NCI-H748 treated with DMSO at 0.1 percent for 48 hours (cell line): ENCODE measurements at places on chromosomes 12 and 14.
A peak's percentile ranks its signal among the peaks of the same experiment; 100 is the strongest.

GRCh38 chr12:54988402-54989054, 4.0 kb upstream of the TESPA1 start:
- DNase-seq = no peak

DNA sequence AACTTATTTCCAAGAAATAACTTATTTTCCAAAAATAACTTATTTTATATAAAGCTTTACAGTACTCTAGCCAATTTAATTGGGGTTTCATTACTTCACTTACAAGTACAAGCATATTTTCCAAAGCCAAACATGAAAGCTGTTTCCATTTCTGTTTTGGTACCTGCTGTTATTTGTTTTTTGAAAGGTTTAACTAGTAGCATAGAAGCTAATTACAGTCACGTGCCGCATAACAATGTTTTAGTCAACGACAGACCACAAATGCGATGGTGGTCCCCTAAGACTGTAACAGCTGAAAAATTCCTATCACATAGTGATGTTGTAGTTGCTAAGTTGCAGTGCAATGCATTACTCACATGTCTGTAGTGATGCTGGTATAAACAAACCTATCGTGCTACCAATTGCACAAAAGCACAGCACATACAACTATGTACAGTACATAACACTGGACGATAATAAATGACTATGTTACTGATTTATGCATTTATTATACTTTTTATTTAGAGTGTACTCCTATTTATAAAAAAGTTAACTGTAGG, 21.7 kb downstream of the PTPN21 start:
- no peak for DNase-seq

DNA sequence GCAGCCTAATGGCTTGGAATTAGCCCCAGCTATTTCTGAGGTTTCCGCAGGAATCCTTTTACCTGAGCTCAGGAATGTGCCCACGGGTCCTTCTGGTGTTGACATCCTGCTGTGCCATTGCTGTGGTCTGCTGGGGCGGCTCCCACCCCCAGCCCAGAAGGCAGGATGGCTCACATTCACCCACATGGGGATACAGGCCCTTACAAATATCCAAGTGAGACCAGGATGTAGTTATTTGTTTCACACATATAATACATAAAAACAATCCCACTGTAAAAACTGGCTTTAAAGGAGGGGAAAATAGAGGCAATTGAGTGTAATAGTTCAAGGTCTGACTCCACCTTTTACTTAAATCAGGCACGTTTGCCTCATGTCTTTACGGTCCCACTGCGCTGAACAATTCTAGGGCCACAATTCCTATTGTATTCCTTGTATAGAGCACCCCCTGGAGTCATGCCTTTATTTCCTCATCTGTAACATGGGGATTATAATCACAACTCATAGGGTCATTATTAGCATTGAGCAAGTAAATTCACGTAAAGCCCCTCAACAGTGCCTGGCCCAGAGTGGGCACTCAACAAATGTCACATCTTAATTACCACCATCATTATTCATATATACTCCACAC, 57.2 kb upstream of the FICD start:
- DNase-seq = no peak

GRCh38 chr12:122533856-122534255, 6.8 kb downstream of the KNTC1 start:
- DNase-seq = no peak

- no peak for DNase-seq
Observed at GRCh38 chr12:114319422-114319821, 86.5 kb downstream of the TBX5 start.

- DNase-seq = no peak
Observed at GRCh38 chr14:69612783-69613130, 1.4 kb downstream of the SUSD6 start.

GRCh38 chr12:67415473-67415872, 146.3 kb downstream of the CAND1 start:
- peak; percentile 20 for DNase-seq

DNA sequence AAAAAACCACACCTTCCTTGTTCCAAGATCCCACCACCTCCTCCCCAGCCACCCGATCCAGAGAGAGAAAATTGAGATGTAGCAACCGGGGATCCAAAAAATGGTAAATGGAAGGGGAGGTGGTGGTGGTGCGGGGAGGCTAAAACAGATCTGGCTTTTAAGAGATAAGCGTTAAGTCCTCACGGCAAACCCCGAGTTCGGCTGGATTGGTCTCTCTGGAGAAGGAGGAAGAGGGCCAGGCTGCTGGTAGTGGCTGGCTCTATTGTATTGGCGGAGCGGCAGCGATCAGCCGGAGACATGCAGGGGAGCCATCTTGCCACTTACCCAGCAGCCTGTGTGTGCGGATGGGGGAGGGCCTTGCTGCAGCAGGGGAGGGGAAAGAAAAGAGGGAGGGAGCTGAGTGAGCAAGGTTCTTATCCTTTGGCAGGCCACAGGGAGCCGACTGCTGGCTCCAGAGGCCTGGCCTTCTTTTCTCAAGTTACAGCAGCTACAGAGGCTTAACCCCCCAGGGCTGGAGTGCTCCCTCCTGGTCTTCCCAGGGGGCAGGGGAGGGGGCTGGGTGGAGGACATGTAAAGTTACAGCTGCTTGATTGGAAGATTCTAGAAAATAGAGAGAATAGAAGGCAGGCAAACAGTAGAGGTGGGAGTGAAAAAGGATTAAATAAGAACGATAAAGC, 14.1 kb upstream of the CDH24 start:
- DNase-seq = no peak

DNA sequence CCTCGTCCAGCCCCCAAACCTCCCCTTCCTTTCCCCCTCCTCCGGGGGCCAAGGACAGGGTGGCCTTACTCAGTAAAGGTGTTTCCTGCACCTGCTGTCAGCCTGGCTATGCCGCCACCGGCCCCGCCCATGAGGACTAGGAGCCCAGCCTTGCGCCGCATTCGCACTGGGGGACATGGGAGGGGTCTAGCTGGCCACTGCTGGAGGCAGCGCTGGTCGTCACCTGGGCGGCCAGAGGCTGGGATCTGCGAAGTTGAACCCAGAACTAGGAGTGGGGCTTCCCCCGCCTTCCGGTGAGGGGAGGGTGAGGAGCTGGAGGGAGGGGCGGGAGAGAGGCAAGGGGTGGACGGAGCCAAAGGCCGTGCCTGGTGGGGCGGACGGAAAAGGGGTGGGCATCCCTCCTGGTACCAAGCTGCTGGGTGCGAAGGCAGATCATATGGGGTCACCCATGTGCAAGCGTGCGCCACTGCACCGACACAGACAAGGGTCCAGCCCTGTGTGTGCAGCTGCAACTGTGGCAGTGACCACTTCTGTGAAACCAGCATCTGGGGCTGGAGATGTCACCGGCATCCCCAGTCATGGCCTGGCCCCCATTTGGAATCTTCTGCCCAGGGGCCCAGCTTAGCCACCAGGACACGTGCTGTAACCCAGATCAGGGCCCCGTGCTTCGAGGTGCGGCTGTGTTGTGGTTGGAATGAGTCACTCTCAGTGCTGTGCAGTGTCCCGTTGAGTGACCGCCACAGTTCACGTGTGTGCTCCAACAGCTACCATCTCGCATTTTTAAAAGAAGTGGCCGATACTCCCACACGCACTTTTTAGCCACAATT, 8.5 kb downstream of the AMN start:
- no peak for DNase-seq

DNA sequence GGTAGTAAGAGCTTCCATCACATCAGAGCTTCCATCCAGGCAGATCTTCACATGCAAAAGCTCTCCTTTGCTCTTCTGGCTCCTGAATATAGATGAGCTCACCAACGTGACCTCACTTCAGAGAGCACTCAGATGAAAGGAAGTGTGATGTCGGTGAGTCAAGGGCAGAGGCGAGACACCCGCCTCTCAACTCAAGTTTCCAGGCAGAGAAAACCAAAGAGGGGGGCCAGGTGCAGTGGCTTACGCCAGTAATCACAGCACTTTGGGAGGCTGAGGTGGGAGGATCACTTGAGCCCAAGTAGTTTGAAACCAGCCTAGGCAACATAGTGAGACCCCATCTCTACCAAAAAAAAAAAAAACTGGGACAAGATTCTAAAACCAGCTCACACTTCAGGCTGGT, 126.9 kb downstream of the DUSP6 start:
- DNase-seq = no peak

DNA sequence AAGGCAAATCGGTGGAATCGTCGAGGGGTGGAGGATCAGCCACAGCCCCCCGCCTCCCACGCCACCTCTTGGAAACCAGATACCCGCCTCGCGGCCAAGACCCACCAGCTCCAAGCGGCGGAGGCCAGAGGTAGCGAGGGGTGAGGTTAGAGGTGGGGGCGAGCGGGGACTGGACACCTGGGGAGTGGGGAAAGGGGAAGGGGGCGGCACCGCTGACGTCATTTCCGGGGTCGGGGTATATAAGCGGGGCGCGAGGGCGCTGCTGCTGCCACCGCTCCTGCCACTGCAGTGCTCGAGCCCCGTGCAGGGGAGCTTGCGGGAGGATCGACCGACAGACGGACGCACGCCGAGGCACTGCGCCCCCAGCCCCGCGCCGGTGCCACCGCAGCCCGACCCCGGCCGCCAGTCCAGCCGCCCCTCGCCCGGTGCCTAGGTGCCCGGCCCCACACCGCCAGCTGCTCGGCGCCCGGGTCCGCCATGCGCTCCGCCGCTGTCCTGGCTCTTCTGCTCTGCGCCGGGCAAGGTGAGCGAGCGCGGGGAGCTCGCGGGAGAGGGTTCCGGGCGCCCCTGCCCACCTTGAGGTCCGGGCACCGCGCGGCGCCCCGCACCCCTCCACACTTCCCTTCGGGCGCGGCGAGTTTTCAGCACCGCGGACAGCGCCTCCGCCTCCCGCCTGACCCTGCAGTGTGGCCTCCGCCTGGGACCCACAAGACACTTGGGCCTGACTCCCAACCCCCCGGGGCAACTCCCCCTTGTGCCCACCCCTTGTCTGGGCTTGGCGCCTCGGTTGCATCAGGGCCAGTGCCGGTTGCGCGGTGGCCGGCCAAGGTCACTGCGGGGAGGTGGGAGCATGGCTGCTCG, at the start of gene CHGA:
Gene CHGA (plus strand): TSS at position 268 of the 861 bp plus-strand sequence. CDS start 210 bp downstream, at position 478.
- DNase-seq = peak; percentile 88

DNA sequence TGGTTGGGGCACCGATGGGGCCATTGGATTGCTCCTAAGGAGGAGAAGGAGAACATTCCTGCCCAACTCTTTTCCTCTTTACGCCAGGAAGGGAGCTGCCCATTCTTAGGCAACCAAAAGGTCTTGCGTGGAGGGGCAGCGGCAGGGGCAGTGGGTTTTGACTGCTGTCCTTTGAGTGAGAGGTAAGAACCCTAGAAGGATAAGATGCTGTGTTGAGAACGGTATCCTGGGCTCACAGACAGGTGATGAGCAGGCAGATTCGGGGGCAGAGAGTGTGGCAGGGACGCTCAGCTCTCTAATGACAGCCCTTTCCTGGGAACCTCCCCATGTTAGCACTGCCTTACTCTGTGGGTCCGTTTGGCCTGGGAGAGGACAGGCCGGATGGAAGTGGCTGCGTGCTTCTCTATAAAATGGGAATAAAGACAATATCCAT, 13.2 kb downstream of the LRTM2 start:
- DNase-seq = no peak

GRCh38 chr12:75642226-75642625, 130.8 kb upstream of the KRR1 start:
- no peak for DNase-seq

DNA sequence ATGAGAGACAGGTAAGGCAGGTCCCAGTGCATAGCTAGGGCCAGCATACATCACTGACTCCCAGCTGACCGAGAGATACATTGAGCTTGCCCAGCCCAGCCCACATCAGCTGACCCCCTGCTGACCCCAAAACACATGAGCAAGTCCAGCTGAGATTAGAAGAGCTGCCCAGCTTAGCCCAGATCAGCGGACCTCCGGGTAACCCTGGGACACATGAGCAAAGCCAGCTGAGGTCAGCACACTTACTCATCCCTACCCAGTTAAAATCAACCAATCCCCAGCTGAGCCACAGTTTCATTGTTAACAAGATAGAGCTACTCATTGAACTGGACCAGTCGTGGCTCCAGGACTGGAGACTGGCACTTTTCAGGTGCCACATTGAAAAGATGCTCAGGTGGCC, 21.8 kb upstream of the FBXO34 start:
- DNase-seq = no peak

DNA sequence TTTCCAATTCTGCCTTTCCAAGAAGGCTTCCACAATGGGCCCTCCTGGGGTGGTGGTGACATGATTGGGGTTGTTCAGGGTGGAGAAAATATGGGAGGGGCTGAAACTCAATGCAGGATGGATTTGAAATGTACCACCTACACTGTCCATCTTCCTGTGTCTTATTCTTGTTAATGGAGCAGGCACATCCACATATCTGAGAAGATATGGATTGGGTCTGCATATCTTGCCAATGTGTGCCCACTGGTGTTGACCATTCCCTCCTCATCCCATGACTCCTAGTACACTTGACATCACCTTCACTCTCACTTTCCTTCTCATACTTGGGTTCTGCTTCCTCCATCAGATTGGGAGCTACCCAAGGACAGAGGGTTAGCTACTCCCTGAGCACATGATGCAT, 7.2 kb downstream of the KRT76 start:
- DNase-seq = no peak

DNA sequence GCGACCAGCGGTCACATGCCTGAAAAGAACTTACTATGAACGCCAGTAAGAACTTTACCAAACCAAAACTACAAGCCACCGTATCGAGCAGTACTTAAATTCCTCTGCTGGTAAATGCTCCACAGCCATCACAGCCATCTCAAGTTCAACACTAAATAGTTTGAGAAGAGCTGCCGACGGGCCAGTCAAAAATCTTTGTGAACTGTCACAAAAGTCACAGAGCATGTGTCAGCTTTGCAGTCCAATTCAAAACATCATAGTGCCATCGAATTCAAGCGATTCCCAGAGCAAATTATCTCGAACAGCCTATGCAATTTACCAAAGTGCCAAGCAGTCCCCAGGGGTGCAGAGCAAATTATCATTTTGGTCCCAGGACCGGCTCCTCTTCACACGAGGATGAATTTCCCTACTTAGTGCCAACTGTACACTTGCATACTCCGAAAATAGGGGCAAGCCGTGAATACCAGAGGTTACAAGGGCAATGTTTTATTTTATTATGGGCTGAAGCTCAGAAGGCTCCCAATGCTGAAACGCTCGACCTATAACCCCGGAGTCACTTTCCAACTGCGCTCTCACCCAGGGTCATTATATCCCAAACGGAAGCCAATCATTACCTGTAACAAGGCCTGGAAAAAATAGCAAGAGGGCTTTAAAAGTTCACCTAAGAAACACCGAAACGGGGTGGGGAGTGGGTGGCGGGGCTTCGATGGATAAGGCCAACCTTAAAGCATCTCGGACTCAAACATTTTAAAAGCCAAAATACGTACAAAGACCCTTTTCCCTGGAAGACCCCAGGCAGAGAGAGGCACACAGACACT, 1.1 kb downstream of the LRP6 start:
- no peak for DNase-seq

DNA sequence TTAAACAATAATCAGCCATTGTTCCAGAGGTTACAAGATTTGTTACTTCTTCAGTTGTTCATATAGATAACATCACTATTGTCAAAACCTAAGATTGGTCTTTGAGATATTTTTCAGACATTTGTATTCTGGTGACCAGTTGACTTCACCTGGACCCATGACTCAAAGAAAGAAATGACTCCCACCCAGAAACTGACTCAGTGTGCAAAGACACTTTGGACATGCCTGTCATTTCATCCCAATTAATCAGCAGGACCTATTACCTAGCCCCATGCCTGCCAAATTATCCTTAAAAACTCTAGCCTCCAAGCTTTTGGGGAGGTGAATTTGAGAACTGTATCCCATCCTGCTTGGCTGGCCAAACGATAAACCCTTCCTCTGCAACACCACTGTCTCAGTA, 27.7 kb upstream of the TSPAN11 start:
- no peak for DNase-seq

GRCh38 chr14:95685978-95686922, at the start of gene TCL1B:
TCL1B (plus strand) TSS chr14:95686426; CDS start chr14:95686468, 42 bp downstream.
- DNase-seq = no peak

- no peak for DNase-seq
Observed at GRCh38 chr12:75170640-75171185, 38.9 kb downstream of the KCNC2 start.

- DNase-seq = no peak
Observed at GRCh38 chr12:56188131-56188777, 1.0 kb downstream of the SMARCC2 start.
